Activated CD8-positive, alpha-beta memory T cell treated with anti-CD3 and anti-CD28 coated beads, Interleukin-2, amount 50 U/mL, for 48 hours (primary cell): ENCODE measurements at places on chromosomes 6 and 20.

DNA sequence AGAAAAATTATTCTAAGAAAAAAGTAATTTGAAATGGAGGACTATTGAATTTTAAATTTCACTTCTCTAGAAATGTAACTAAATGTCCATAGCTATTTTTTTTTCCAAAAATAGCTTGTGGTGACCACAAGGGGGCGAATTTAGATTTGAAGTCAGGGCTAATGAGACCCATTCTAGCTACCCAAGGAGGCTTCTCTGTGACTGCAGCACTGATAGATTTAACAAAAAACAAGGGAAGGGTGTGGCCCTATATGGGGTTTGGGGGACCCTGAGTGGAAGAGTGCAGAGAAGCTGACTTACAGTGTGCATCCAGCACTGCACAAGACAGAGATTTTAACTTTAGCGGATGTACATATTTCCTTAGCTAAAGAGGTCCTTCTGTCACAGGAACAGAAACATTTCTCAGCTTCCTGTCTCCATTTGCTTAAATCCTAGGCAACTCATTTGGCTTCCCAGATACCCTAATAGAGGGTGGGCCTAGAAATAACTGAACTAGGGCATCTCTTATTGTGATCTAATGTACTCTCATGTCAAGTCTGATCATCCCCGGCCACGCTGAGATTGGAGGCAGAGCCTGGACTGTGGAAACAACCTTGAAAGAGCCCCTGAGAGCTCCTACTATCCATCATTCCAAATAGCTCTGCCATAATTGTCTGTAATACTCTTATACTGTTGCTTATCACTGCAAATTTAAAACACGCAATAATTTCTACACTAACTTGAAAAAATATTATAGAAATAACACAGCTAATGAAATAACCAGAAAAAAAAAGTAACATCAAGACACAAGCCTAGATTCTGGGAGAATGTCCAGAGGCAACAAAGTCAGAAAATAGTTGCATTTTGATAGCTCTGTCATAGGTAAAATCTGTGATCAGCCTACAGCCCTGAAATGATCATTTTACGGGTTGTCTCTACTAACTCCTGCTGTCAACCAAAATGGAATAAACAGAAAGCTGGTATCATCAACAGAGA, 93.6 kb downstream of the SNAP91 start:
- DNase-seq = no peak

- DNase-seq = no peak
Measured at GRCh38 chr6:18501663-18502013, 114.5 kb downstream of the RNF144B start.

- DNase-seq = no peak
Measured at GRCh38 chr6:87174078-87174579, 18.8 kb downstream of the ZNF292 start.

- DNase-seq = no peak
Measured at GRCh38 chr6:170157567-170158218, 133.2 kb downstream of the DLL1 start.

DNA sequence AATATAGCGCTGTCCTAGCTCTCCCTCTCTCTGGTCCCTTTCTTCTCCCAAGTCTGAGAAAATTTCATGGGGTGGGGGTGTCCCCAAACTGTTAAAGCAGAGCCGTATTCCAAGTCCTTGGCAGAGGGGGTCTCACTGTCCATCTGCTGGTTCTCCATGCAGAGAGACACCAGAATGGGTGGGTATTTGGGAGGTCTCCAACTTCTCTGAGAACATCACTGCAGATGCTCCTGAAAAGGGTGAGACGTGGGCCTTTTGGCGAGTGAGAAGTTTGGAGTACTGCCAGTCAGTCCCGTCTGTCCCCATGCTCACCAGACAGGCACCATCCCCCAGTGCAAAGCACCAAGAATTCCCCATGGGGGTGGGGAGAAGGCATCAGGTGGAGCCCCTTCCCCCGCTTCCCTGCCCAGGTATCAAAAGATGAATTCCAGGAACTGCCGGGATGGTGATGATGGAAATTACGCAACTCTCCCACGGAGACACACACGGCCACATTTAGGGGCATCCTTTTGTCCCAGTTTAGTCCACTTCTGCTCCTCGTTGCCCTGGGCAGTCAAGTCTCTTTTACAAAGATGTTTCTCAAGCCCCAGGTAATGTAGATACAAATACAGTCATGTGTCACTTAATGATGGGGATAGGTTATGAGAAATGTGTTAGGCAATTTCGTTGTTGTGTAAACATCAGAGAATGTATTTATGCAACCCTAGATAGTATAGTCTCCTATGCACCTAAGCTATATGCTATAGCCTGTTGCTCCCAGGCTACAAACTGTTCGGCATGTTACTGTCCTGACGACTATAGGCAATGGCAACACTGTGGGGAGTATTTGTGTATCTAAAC, 73.4 kb upstream of the SRSF6 start:
- DNase-seq = no peak

DNA sequence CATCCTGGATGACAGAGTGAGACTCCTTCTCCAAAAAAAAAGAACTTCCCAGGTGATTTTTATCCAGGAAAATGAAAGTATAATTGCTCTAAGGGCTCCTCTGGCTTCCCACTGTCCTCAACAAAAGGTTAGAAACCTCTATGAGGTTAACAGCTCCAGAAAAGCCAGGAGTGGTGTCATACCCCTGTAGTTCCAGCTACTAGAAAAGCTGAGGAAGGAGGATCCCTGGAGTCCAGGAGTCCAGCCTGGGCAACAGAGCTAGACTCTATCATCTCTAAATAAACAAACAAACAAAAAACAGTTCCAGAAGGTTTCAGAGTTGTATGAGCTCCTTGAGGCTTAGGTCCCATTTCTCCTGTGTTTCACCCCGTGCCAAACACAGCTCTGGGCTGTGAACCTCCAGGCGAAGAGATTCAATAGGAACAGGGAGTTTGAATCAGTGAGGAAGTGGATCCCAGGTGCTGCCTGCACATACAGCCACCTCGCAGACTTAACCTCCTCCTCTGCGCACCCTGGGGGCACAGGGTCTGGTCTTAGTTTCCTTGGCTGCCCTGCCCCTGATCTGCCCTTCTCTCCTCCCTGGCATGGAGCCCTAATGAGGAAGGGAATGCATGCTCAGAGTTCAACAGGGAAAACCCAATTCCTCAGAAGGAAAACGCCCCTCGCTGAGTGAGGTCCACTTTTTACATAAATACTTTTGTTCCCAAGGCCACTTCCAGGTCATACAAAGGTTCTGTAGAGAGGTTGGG, 31.0 kb downstream of the ZC3H12D start:
- DNase-seq = no peak

DNA sequence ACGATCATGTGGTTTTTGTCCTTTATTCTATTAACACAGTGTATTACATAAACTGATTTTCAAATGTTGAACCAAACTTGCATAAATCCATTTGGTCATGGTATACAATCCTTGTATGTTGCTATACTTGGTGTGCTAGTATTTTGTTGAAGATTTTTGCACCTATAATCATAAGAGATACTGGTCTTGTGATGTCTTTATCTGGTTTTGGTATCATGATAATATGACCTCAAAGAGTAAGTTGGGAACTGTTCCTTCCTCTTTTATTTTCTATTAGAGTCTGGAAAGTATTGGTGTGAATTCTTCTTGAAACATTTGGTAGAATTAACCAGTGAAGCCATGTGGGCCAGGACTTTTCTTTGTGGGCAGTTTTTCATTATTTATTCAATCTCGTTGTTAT, 65.3 kb downstream of the TRPC4AP start:
- no peak for DNase-seq

DNA sequence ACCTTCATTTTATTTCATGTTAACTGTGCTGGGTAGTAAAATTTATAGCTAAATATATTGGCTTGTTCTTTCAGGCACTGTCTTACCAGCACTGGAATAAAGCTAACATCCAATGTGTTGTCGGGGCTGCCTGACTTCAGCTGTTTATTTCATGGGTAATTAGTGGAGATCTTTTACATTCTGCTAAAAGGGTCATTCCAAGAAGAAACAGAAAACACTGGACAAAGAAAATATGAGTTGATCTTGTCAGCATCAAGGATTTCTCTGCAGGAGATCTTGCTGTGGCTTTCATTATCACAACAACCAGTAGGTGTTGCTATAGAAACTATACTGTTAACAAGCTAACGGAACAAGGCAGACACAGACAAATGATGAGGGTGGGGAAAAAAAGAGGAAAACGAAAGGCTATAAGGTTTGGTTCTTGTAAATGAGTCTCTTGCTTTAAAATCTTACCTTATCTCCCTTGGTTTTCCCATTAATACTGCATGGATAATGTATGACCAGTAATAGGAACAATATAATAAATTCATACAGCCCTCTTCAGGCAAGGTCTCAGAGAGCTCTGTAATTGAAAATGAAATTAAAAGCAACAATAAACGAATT, 206.8 kb downstream of the SIM1 start:
- no peak for DNase-seq

DNA sequence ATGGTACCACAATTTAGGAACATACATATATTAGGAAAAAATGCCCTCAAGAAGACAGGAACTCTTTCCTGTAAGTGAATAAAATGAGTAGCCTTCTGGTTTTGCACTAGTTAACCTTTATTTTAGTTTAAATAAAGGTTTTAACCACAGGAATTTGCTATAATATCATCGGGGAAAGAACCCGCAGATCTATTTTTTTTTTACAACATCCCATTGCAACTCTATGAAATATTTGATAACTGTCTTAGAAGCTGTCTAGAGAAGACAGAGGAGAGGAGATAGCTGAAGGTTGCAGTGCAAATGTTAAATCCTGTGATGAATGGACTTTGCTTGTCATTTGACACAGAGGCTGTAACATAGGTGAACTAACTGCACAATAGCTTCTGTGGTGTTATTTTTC, 69.5 kb downstream of the TINAG start:
- no peak for DNase-seq

GRCh38 chr20:50381771-50382593, 128.2 kb upstream of the PTPN1 start:
- DNase-seq = no peak

DNA sequence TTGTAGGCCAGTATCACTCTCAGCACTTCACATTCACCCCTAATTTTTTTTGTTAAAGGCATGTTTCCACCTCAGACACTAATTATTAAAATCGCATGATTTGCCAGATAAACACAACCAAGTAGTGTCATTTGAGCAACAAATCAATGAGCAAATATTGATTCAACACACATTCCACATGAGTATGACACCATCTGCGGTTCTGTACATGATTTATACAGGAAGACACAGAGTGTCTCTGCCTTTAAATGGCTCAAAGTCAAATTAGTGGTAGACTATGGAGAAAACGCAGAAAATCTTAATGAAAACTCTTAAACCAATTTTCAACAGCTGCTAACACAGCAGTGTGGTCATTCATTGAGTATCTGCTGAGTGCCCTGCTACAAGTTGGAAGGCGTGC, 300.2 kb downstream of the SOX4 start:
- DNase-seq = no peak

DNA sequence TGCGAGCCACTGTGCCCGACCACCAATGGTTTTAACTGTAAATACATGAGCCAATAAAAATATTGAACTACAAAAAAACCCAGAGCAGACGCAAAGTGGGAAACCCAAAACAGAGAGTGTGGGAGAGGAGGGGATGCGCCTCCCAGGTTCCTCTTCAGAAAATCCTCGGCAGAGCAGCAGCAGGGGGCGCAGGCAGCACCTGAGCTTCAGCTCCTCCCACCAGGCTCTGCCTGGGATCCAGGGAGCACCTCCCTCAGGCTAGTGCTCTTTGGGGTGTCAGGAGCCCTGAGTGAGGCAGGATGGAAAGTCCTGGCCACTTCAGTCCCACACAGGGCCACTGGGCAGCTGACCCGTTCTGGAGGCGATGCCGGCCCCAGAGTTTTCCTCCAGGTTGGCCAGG, 536.9 kb upstream of the CDH4 start:
- DNase-seq = no peak

DNA sequence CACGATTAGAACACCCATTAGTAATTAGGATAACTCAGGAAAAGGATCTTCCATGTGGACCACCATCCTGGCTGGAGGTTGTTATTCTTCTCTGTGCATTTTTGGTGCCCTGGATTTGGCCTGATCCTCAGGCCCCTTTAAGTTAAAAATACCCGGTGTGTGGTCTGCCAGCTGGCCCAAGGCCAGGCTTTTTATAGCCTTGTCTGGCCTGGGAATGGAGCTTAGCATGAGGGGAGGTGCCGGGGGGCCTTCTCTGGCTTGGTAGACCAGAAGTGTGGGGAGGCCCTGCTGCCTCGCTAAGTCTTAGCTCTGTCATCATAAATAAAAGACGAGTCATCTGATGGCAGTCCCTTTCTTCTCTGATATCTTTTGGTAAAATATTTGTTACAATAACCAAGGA, 71.4 kb downstream of the ARID1B start:
- DNase-seq = no peak

- DNase-seq = no peak
Measured at GRCh38 chr6:44044154-44044539, 83.1 kb downstream of the MRPL14 start.

DNA sequence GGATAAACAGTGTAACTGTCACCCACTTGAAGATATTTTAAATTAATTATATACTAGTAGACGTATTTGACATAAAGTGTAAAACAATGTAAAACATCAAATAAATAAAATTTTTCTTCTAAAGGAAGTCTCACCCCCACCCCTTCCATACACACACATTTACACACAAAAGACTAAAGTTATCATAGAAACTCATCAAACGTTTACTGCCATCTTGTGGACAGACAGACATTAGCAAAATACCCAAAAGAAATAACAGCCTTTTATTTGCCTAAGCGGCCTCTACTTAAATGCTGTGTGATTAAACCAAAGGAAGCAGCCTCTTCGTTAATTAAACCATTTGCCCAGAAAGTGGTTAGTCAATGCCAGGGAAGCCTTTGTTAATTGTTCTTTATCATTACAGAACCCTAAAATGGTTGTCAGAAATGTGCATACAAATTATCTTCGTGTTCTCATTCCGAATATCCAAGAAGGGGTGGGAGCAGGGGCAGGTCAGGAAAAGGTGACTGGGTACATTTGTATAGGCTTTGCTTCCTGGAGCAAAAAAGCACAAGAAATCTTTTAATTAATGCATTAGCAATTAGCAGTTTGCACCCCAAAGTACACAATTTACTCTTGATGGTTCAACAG, 176.2 kb upstream of the SASH1 start:
- DNase-seq = no peak

DNA sequence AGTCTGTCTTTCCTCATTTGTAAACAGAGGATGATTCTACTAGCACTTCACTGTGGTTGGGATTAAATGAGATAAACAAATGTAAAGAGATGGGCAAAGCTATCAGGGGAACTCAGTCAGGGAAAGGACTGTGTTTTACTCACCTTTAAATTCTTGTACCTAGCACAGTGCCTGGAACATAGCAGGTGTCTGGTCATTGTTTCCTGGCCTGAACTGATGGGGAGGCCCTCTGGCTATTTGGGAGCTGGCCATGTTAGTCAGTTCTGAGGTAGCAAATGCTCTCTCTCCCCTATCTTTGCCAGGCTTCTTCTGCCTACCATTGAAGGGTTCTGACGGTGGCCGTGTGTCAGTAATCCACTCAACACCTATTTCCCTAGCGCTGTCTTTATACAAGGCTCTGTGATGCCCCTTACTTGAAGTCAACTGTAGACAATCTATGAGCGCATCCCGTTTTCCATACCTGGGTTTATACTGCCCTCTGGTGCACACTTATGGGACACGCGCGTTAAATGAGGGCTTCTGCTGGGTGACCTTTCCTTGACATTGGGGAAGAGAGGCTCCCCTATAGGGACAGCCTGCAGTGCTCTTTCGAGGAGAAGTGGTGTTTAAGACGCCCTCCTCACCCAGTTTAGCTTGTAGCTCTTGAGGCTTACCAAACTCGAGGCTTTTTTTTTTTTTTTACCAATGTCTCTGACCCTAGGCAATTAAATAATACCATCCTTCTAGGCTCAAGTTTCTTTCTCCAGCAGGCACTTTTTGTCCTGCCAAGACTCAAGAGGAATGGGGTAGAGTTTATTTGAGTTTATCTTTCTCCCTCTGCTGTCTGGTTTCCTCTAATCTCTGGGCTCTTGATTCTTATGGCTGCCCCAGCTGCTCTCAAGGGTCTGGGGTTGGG, 4.0 kb upstream of the SPATS1 start:
- DNase-seq = peak; percentile 75
